ENCODE measurements at places on chromosomes 6 and 20.

DNA sequence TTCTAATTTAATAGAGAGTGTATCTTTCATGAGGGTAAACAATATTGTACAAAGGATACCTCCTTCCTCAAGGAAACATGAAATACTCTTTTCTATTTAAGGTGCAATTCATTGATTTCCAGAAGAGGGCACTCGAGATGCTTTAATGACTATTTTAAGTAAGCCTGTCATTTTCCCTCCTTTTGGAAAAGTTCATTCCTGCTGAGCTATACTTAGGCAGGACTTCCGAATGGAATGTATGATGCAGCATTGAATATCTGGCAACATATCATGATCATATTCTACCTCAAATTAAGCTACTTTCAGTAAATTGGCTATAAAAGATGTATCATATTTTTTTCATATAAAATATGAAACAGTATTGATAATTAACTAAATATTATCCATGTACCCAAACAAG is 5.0 kb downstream of the DST start:
- DNase-seq, result no peak

GRCh38 chr20:19327401-19327800 is 115.0 kb downstream of the SLC24A3 start:
- no peak for DNase-seq

DNA sequence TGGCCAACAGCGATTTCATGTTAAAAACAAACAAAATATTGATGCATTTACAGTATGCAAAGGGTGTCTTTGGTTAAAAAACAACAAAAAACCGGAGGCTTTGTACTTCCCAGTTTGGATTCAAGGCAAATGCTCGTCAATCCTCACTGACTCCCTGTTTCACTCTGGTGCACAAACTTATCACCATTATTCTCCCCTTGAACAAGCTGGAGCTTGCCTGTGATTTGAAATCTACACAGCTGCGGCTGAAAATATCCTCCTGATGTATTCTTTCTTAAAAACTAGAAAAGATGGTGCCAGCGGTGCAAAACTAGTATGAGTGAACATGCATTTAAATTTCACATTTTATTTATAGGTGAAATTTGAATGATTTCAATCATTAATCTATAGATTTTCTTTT is 3.3 kb downstream of the PERP start:
- no peak for DNase-seq

DNA sequence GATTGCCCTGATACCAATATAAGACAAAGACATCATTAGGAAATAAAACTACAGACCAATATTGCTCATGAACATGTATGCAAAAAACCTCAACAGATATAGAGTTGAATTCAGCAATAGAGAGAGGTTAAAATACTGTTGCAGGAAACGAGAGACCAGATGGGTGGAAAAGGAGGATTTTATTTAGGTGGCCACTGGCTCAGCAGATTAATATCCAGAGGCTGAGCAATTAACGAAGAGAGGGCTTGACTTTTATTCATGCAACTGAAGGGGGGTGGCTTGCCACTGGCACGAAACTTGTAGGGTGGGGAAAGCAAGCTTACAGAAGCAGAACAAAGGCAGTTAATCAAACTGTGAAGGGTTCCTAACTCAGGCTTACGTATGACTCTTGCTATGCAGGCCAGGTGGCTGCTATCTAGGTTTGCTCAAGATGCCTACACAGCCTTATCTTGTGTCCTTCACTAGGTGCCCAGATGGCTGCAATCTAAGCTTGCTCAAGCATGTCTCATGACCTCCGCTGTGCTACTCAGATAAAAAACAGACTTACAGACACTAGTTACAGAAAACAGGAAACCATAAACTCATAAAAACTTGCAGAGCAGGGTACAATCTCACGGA is 126.4 kb downstream of the MMUT start:
- no peak for DNase-seq

- no peak for DNase-seq
Measured at GRCh38 chr20:53699085-53699674, 105.5 kb upstream of the ZNF217 start.

- DNase-seq, result no peak
Measured at GRCh38 chr6:105369145-105369544, 33.7 kb downstream of the PREP start.

DNA sequence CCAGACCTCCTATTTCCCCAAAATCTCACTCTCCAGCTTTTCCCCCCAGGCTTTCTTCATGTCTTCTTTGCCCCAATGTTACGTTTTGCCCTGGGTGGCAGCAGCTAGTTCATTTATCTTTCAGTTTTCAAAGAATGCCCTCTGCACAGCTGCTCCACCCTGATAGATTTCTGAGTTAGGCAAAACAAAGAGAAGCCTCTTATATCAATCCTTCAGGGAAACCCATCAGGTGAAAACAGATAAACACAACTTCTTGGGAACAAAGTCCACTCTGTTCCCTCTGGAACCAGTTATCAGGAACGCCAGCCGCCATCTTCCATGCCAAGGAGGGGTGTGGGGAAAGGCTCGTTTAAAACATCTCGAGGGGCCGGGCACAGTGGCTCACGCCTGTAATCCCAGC is 34.0 kb downstream of the ZBTB9 start:
- DNase-seq, result no peak

GRCh38 chr6:136134751-136135150 is 115.4 kb downstream of the MTFR2 start:
- no peak for DNase-seq

DNA sequence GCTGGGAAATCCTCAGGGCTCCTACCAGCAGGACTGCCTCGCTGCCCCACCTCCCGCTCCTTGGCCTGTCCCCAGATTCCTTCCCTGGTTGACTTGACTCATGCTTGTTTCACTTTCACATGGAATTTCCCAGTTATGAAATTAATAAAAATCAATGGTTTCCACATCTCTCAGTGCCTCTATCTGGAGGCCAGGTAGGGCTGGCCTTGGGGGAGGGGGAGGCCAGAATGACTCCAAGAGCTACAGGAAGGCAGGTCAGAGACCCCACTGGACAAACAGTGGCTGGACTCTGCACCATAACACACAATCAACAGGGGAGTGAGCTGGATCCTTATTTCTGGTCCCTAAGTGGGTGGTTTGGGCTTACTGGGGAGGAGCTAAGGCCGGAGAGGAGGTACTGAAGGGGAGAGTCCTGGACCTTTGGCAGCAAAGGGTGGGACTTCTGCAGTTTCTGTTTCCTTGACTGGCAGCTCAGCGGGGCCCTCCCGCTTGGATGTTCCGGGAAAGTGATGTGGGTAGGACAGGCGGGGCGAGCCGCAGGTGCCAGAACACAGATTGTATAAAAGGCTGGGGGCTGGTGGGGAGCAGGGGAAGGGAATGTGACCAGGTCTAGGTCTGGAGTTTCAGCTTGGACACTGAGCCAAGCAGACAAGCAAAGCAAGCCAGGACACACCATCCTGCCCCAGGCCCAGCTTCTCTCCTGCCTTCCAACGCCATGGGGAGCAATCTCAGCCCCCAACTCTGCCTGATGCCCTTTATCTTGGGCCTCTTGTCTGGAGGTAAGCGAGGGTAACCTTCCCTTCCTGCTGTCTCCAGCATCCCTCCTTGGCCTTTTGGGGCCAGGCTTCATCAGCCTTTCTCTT is at the start of gene CFB:
Gene CFB, plus strand, starts transcription at position 589 of the 863 bp plus-strand sequence. Its CDS starts 127 bp downstream, at position 716.
- no peak for DNase-seq

GRCh38 chr6:43500921-43501320 is 9.2 kb downstream of the LRRC73 start:
- no peak for DNase-seq

DNA sequence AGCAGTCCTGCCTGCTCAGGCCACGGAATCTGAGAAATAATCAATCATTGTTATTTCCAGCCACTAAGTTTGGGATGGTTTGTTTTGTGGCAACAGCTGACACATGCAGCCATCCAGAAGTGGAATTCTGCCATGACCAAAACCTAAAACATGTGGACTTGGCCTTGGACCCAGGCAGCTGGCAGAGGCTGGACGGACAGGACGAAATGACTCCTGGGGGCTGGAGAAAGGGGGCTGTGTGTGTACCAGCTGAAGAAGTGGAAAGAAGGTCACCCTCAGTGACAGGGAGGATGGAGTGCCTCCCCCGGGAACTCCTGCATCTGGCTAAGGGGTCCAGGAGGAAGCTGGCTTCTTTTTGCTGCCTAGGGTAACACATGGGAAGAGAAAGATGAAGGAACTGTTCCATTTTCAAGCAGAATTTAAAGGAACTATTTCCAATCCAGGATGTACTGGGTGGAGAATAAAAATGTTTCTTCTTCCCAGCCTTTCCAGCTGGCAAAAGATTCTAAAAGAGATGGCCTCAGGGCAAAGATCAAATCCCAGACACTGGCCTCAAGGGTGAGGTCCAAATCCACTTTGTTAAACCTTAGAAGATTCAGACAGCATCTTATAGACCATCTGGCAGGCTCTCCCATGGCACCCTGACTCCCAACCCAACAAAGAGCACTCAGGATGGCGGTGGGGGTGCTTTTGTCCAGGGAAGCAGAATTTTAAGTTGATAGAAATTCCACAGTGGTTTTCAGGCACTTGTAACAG is 14.3 kb downstream of the SERPINB6 start:
- DNase-seq, result no peak

GRCh38 chr20:7195704-7196103 is 428.2 kb downstream of the BMP2 start:
- no peak for DNase-seq

GRCh38 chr20:34374209-34374760 is 11.2 kb downstream of the ITCH start:
- no peak for DNase-seq

DNA sequence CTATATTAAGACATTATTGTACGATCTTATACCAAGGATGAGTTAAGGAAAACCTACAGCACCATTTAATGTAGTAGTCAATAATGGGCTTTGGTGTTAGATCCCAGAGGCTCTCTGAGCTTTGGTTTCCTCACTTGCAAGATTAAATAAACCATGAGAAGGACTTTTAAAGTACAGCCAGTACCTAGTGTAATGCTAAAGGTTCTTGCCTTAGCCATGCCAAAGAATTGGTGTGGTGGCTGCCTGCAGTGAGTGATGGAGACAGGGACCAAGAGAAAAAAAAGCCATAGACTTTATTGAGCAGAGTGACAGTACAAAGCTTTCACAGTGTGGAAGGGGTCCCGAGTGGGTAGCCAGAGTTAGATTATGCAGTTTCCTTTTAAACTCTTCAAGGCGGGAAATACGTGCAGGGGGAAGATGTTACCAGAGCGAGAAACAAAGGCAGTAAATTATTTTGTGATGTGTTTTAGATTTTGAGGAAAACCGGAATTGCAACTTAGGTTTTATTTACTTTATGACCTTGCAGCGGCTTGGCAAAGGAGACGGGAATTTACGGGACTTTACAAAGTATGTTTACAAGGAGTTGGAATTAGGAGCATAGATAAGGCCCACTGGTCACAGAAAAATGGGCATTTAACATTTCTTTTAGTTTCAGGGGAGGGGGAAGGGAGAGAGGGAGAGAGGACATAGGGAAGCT is 100.4 kb downstream of the MYO6 start:
- DNase-seq, result no peak

All from activated effector memory CD4-positive, alpha-beta T cell treated with Interleukin-2 at 50 U/mL for 16 hours (primary cell).